D721Med (cell line): ENCODE measurements at places on chromosomes 11 and 22.

DNA sequence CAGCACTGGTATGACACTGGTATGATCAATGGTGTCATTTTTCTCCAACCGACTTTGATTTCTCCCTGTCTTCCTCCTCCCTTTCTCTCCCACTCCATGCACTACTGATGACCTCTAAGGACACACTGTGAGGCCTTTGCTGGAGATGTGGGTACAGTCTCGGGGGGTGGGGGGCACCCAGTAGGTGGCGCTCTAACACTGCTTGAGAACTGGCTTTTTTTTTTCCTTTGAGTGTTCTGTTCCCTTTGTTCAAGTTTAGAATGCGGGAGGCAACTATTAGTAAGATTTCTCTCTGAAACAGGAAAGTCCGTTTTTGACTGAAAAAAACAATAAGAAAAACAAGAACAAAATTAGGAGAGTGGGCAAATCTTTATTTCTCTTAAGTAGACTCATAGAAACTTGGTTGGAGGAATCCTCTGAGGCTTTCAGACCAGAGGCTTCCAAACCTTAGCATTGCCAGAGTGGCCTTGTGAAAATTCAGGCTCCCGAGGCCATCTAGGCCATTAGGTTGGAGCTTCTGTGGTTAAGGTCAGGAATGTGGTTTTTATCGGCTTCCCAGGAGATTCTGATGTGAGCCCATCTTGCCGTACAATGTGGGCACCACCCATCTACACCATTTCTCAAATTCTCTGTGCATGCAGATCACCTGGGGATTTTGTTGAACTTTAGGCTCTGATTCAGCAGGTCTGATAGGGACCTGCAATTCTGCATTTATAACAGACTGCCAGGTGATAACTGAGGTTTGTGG lies 43.2 kb downstream of the PANX1 start:
- DNase-seq, result no peak

- DNase-seq, result no peak
Observed at GRCh38 chr11:15910761-15911160, 445.6 kb downstream of the SOX6 start.

DNA sequence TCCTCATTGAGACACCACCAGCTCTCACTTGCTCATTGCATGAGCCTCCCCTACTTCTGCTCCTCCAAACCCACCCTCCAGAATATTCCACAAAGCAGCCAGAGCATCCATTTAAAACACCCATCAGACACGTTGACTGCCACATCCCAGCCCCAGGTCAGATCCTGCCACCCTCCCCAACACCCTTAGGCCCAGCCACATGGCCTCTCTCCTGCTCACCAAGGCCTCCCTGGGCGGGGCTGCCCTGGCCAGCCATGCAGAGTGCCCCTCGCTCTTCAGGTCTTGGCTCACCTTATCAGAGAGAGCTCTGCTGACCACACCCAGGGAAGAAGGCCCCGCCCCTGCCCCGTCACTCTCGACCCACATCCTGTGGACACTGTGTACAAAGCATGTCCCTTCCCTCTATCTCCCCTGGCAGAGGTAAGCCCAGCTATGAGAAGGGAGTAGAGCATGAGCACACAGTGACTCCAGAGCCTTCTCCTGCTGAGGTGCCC lies 106.8 kb downstream of the MICAL3 start:
- no peak for DNase-seq

- DNase-seq, result no peak
Observed at GRCh38 chr11:96260067-96260511, 82.9 kb downstream of the MAML2 start.

- DNase-seq, result no peak
Observed at GRCh38 chr11:61048368-61049062, 53.8 kb upstream of the CD5 start.
